ENCODE measurements at places on chromosomes 12 and 14.

- no peak for DNase-seq
Observed at GRCh38 chr14:23052182-23052623, 5.1 kb downstream of the CDH24 start.

DNA sequence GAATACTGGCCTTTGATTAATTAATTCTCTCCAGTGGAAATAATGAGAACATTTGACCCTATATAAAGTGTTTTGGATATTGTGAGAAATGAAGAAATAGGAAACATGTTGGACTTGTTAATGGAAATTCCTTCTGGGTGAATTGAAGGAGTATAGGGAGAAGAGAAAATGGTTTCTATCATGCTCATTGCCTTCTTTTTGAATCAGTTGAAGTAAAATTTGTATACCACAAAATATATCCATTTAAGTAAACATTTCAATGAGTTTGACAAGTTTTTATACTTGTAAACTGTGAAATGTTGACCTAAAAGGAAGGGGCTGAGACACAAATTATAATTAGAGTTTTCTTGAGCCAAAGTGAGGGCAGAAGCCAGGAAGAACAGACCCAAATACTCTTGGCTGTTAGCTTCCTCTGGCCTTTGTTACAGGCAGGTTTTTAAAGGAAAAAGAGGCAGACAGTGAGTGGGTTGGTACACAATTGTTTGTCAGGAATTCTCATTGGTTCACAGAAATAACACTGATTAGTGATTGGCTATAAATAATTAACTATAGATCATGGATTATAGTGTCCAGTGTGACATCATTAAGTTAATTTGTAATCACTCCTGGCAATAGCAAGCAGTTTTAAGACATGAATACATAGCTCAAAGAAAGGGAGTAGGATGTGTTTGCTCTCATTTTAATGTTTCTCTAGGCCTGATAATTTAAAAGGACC is 826 bp downstream of the ZNF705A start:
- DNase-seq = no peak

- no peak for DNase-seq
Observed at GRCh38 chr12:121196902-121197301, 13.0 kb upstream of the P2RX4 start.

GRCh38 chr12:101042211-101042610 is 167.8 kb downstream of the SLC5A8 start:
- no peak for DNase-seq

DNA sequence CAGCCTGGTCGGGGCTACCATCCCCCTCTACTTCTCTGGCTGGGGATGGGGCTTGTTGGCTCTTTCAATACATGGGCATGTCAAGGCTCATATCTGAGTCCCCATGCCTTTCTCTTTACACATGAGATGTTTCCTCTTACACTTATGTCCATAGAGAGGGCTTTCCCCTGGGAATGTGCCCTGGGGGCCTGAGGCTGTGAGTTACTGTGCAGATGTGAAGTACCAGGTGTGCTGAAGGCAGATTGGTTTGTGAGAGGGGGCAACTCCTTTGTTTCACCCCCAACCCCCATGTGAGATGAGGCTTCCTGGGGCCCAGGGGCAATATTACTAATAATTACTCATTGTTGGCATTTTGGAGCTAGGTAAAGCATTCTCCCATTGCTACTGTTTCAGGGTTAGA is 32.8 kb downstream of the NRXN3 start:
- no peak for DNase-seq

- DNase-seq = no peak
Observed at GRCh38 chr14:99671235-99672224, 12.6 kb upstream of the CYP46A1 start.

DNA sequence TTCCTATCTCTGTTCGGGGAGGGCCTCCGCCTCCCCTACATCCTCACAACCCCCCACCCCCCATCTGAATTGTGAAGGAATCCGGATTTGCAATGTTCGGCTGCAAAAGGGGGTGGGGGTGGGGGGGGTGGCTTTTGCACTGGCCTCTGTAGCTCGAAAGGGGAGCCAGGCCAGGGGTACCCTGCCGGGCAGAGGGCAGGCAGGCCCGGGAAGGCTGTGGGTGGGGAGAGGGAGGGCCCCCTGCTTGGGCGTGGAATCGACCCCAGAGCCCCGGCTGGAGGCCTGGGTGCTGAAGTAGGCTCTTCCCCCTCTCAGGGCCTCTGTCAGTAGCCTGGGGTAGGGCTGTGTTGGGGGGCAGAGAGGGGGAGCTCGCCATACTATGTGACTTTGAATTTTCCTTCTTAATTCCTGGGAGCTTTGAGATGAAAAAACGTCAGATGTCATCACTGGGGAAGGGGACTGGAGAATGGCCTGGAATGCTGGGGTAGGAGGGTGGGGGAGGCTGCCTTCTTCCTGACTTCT is 1.1 kb downstream of the LRP1 start:
- peak; percentile 35 for DNase-seq

- peak; percentile 73 for DNase-seq
Observed at GRCh38 chr12:53098354-53098981, 1.0 kb downstream of the IGFBP6 start.

- DNase-seq = no peak
Observed at GRCh38 chr14:60215127-60215444, 33.9 kb upstream of the PPM1A start.

DNA sequence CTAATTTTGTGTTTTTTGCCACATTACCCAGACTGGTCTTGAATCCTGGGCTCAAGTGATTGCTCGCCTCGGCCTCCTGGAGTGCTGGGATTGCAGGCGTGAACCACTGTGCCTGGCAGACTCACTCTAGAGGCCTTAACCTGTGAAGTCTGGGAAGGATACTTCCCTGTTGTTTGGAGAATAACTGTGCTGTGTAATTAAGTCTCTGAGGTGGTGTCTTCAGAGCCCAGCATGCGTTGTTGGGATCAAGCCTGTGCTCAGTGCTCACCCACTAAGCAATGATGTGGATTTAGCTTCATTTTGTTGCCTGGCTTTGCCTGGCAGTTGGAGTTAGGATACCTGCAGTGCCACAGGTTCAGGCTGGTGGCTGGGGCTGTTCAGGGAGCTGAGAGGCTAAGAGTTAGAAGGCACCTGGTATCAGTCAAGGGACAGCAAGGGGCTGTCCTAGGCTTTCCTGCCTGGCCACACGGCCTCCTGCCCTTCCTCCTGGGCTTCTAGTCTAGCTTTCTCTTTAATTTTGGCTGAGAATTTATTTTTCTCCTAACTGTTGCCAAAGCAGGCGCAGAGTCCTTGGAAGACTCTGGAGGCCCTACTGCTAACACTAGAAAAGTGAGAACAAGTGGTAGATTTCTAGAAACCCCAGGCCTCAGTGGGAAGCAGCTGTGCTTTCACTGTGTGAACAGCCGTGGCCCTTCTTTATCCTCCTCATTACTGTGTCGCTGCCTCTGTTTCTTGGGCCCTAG is 38.5 kb downstream of the EP400 start:
- no peak for DNase-seq

- no peak for DNase-seq
Observed at GRCh38 chr14:23468704-23469126, 788 bp upstream of the NGDN start.

GRCh38 chr12:94297096-94297699 is 148.8 kb downstream of the PLXNC1 start:
- no peak for DNase-seq
